Left lobe of liver (tissue), 2 donors: ENCODE measurements at places on chromosomes 16 and 17. TPM values are rescaled to one million over a fixed set of nuclear protein-coding genes. Genes with fewer than 3 reads are reported as not detected.

GRCh38 chr17:26765860-26766709 lies 527.8 kb upstream of the WSB1 start:
- no peak for DNase-seq

The PRR35 gene
- not detected for total RNA-seq

GRCh38 chr17:34361478-34362061 lies 1.5 kb downstream of the CCL1 start:
- DNase-seq: peak; percentile 88

DNA sequence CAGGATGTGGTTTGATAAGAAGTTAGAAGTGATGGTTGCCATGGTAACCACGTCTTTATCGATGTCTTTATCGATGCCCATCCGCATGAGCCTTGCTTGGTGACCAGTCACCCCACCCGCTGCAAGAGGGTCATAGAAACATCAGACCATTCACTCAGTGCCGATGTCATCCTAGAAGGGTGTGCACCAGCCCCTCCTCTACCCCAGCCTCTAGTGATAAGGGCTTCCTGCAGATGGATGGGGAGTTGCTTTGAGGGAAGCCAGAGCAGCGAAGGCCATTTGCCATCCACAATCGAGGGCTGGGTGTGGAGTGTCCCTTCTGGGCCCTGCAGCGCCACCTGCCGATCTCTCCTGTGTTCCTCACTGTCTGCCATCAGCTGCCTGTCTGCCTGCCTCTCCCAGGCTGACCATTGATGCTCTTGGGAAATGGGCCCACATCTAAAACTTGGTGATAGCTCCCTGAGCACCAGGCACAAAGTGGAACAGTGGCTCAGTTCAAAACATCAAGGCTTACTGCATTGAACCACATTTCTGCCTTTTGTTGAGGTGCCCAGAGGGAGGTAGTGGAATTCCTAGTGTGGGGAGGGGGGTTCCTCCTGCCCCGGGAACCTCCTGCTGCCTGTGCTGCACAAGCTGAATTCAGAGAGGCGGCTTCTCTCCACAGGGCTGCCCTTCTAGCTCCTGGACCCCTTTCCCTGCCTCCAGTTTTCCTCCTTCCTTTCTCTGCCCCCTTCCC lies 8.9 kb downstream of the CALB2 start:
- DNase-seq: no peak

GRCh38 chr17:49858796-49859195 lies 10.9 kb upstream of the TAC4 start:
- no peak for DNase-seq

The CSF3 gene
- not detected for total RNA-seq

The CA7 gene
- total RNA-seq: not detected

- DNase-seq: no peak
Observed at GRCh38 chr17:41617698-41618097, 5.1 kb upstream of the KRT16 start.

DNA sequence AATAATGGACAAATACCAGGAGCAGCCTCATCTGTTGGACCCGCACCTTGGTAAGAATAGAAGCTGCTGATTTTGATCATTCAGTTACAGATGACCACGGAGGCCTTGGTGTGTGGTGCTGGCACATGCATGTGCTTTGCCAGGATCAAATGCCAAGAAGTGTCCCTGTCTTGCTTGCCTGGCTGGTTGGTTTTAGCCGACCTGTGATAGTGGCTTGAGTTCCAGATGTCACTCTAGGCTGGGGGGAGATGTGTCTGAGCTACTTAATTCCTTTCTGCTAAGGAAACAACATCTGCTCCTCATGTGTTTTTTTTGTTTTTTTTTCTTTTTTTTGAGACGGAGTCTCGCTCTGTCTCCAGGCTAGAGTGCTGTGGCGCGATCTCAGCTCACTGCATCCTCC lies 4.3 kb downstream of the TBCD start:
- DNase-seq: no peak

The CEP295NL gene
- total RNA-seq: 0.33 TPM

The MAP2K4 gene
- 12.7 TPM for total RNA-seq

The GSDMA gene
- total RNA-seq: not detected

DNA sequence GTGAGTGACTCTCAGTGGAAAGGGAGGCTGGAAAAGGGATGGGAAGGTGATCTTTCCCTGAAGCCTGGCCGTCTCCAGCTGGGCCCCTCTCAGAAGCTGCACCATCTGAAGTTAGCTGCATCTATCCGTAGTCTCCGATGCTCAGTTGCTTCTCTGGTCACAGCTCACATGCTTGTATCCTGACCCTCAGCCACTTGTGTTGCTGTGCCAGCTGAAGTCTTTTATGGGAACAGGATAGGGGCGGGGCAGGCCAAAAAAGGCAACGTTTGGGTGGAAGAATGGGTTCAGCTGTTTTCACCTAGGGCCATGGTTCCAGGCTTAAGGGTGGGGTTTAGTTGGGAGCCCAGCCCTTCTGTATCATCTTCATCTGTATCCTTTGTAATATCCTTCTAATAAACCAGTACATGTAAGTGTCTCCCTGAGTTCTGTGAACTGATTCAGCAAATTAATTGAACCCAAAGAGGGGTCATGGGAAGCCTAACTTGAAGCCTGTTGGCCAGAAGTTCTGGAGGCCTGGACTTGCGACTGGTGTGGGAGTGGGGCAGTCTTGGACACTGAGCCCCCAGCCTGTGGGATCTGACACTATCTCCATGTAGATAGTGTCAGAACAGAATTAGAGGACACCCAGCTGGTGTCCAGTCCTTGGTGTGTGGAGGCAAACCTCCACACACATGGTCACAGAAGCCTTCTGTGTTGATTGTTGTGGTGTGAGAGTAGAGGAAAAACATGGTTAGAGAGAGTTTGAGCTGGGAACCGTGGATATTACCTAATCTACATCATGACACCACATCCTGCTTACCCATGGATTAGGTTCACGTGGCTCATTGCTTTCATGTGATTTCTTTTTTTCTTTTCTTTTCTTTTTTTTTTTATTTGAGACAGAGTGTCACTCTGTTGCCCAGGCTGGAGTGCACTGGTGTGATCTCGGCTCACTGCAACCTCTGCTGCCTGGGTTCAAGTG lies 49.3 kb upstream of the FBXO47 start:
- no peak for DNase-seq

DNA sequence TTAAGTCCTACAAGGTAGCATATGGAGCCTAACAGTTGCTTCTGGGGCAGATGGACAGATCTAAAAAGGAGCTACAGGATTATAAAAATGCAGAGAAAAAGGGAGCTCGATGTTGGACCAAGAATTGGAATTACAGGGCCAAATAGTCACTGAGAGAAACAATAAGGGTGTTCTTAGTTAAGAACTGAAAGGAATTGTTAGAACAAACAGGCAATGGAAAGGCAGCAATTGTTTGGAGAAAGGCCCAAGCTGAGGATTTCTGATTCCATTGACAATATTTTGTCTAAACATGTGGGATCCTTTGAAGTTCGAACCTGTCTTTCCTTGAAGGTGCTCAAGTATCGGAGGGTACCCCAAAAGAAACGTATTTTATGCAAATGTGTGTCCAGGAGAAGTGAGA lies 513.6 kb upstream of the CDH8 start:
- no peak for DNase-seq

DNA sequence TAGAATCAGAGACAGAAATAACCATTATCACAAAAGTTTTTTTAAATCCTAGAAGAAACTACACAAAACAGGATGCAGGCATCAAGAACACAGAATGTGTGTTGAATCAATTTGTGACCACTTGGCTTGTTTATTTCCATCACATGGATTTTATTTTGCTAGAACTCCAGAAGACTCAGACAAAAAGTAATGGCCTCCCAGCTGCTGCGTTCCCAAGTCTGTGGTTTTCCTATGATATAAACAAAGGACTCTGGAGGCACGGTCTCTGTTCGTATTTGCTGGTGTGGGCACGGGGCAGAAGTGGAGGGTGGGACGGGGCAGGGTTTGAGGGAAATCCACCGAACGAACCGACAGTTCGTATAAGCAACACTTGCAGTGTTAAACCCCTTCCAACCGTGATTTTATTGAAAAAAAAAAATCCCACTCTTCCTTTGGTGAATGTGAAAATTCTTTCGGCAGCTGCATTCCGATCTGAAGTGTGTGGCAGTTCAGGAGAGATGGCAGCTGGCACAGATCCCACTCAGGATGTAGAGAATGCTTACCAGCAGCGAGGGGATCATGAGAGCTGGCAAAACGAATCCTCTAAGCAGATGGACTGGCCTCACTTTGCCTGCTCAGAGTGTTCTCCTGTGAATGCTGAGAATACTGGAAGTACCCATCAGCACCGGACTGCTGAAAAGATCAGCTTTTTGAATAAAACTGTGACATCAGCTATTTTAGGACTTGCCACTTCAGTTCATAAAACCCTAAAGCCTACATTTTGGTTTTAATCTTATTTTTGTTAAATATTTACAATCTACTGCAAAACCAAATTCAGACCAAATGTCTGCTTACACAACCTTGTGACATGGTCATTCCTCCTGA lies 165.2 kb downstream of the VPS53 start:
- no peak for DNase-seq

GRCh38 chr17:83086907-83087787 lies 7.7 kb downstream of the METRNL start:
- no peak for DNase-seq

DNA sequence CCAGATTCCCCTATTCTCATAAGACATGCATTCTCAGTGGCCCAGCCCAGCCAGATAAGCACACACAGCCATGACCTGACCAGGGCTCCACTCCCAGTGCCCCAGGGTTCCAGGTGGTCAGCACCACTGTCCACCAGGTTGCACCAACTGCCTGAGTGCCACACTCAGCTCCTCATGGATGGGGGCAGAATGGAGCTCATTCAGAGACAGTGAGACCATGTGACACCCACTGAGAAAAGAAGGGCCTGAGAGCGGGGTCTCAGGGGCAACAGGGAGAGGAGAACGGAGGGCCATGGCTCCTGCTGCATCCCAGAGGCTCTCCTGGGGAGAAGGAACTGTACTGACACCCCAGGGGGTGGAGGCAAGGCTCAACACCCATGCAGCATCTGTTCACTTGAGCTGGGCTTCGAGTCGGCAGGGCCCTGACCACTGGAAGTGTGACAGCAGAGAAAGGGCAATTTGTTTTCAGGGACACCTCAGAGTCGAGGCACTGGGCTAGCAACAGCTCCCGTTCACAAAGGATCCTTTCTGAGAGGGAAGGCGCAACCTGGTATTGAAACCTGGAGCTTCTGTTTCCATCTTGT lies 18.7 kb upstream of the SLC38A8 start:
- DNase-seq: peak; percentile 23

GRCh38 chr17:44919411-44919810 lies 4.1 kb upstream of the GFAP start:
- no peak for DNase-seq

GRCh38 chr17:34169496-34169895 lies 85.6 kb upstream of the CCL2 start:
- DNase-seq: no peak

DNA sequence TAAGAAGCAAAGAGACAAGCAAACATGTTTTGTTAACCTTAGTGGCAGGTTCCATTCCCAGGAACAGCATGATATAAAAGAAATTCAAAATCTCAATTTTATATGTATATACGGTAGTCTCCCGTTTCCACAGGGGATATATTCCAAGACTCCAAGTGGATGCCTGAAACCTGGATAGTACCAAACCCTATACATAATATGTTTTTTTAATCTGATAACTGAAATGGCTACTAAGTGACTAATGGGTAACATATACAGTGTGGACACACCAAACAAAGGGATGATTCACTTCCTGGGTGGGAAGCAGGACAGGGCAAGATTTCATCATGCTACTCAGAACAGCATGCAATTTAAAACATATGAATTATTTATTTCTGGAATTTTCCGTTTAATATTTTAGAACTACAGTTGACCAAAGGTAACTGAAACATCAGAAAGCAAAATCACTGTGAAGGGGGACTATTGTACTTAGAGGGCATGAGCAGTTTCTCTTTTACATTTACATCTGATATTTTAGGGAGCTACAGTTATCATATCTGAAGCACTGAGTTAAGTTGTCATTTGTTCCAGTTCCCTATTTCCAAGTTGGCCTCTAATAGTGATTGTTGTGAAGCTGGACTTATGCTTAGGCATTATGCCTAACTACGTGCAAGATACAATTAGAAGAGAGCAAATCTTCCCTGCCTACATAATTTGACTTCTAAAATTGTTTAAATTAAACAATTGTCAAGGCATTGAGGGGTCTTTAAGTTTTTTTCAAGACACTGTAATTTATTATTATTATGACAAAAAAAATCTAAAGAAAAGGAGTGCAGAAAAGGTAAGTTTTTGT lies 34.1 kb upstream of the ABCA6 start:
- DNase-seq: no peak

- DNase-seq: no peak
Observed at GRCh38 chr16:57688487-57688986, 6.1 kb upstream of the DRC7 start.

- peak; percentile 71 for DNase-seq
Observed at GRCh38 chr17:70938336-70938735, 769.0 kb downstream of the KCNJ2 start.

GRCh38 chr17:82595893-82596292 lies 52.4 kb downstream of the WDR45B start:
- no peak for DNase-seq

The CDH3 gene
- total RNA-seq: 0.33 TPM

DNA sequence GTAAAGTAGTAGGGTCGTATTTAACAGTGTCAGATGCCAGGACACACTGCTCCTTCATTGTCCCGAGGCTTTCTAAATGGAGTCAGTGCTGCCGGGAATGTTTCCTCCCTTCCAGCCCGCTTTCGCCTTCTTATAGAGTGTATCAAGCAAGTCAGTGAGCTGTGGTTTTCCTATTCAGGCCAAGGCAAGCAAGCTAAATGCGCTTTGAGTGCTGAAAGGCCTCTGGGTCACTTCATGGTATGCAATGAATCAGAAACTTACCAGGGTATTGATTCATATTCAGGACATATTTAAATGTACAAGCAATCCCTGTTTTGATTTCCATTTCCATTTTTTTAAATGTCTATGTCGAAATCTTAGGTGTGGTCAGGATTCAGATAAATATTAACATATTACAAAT lies 327.9 kb upstream of the SOX9 start:
- DNase-seq: no peak

DNA sequence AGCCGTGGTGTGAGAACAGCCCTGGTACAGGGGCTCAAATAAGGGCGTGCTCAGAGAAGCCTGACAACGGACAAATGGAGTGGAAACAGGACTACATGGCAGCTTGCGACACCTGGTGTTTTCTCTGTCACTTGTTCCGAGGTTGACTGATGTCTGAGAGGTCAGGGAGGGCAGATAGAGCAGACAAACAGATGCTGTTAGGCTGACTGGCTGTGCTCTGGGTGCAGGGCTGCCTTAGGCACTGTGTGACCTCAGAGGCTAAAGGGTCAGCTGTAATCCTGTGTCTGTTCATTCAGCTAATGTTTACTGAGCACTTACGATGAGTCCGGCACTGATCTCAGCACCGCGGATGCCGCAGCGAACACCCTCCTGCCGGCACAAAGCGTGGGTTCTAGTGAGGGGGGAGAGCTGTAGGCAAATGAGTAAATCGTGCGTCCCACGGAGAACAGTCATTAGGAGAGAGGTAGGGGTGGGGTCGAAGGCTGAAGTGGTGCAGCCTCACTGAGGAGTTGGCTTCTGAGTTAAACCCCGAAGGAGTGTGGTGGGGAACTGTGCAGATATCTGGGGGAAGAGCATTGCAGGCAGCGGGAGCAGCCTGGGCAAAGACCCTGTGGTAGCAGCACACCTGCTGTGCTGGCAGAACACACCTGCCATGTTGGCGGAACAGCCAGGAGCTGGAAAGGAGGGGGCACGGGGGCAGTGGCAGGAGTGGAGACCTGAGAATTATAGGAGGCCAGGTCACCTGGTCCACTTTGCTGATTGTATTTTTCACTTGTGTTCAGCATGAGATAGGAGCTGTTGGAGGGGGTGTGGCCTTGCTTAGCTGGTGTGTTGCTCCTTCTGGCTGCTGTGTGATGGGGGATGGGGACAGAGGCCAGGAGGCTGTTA lies 35.0 kb downstream of the GPT2 start:
- DNase-seq: peak; percentile 77

GRCh38 chr16:15988268-15989013 lies 39.0 kb downstream of the ABCC1 start:
- DNase-seq: no peak
